ENCODE measurements at places on chromosomes 3 and 15.

DNA sequence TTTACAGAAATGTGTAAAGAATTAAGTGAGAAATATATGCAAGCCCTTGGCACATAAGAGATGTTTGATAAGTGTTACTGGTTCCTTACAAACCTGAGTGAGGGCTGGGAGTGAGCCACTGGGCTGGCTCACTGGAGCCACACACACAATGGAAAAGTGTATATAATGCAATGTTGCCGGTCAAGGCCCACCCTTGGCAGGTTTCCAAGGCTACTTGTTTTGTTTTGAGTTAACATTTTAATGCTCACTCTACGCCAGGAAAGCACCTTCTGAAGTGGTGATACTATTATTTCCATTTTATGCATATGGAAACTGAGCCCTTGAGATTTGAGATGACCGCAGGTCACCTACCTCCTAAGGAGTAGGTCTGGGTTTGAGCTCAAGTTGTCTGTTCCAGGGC is 71.8 kb upstream of the FHIT start:
- DNase-seq, result no peak

DNA sequence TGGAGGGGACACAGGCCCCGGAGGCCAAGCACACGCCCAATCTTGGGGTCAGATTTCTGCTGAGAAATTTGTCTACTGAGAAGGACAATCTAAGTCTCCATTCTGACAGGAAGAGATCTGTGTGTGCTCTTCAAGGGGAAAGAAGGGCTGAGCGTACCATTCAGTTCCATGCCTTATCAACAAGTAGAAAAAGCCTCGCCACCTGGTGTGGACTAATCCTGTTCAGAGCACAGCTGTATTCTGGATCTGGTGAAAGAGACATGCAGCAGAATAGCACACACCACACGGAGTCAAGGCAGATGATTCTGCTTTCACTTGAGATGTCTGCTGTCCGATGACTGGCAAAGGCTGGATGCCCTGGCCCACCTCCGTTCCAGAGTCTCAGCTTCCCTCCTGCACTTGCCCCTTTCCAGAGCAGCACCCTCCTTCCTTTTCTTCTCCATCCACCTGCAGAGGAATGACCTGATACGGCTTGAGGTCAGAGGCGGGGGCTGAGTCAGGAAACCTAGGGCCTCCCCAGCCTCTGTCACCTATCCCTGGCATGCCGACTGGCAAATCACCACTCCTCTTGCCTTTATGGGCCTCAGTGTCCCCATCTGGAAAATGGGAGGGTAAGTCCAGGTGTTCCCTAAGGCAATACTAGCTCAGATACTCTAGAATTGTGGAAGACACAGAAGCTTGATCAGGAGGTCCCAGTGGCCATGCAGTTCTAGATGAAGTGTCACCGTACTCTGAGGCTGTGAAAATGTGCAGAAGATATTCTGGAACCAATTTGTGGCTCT is 36.9 kb upstream of the CTSH start:
- DNase-seq, result no peak

- DNase-seq, result no peak
Measured at GRCh38 chr15:68730976-68731897, 89.5 kb downstream of the ANP32A start.

DNA sequence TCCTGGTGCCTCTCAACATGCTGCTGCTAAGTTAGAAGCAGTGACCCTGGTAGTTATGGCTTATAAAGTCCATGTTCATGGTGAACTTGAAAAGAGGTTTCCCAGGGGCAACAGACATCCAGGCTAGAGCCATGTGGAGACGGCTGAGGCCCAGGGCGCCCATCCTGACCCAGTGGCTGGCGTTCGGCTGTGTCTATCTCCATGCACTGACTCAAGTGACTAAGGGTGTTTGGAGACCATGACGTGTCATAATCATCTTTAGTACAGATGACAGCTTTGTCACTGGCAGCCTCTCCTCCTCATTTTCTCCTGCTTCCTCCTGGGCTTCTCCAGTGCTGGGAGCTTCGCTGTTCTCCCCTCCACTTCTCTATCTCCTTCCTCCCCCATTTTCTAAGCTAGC is 287.4 kb upstream of the LYSMD4 start:
- DNase-seq, result no peak

DNA sequence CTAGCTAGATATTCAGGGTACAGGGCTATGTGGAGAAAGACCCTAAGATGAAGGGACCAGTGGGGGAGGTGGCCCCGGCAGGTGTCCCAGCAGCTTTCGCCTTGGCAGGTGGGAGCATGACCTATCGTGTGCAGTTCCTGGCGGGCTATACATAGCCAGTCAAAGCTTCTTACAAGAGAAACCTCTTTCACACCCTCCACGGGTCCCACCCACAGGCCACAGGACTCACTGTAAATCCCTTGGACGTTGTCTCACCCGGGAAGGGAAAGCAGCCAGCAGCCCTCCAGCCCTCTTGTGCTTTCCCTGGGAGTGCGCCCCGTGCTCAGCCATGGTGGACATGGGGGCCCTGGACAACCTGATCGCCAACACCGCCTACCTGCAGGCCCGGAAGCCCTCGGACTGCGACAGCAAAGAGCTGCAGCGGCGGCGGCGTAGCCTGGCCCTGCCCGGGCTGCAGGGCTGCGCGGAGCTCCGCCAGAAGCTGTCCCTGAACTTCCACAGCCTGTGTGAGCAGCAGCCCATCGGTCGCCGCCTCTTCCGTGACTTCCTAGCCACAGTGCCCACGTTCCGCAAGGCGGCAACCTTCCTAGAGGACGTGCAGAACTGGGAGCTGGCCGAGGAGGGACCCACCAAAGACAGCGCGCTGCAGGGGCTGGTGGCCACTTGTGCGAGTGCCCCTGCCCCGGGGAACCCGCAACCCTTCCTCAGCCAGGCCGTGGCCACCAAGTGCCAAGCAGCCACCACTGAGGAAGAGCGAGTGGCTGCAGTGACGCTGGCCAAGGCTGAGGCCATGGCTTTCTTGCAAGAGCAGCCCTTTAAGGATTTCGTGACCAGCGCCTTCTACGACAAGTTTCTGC is 15.0 kb downstream of the GRK7 start:
- no peak for DNase-seq

- no peak for DNase-seq
Measured at GRCh38 chr15:77412972-77413698, 6.8 kb downstream of the PEAK1 start.

Data from pancreas (tissue), 10 donors.